ENCODE measurements at places on chromosomes 5 and 9.

DNA sequence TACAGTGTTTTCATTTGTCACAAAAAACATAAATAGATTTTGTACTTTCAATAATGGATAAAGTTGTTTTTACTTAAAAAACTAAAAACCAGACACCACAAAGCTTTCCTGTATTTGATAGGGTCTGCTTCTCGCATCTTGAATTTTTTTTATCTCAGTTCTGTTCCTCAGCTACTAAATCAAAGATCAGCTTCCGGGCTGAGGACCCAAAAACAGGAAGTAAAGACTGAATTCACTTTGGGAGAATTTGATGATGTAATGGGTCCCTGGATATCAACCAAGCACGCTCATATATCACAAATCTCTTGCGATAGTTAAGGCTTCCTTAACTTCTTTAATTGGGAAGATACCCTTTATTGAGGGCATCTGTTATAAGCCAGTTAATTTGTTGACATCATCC, 24.1 kb downstream of the ITK start:
- no peak for DNase-seq

GRCh38 chr5:8471581-8471980, 602.6 kb downstream of the MTRR start:
- no peak for DNase-seq

DNA sequence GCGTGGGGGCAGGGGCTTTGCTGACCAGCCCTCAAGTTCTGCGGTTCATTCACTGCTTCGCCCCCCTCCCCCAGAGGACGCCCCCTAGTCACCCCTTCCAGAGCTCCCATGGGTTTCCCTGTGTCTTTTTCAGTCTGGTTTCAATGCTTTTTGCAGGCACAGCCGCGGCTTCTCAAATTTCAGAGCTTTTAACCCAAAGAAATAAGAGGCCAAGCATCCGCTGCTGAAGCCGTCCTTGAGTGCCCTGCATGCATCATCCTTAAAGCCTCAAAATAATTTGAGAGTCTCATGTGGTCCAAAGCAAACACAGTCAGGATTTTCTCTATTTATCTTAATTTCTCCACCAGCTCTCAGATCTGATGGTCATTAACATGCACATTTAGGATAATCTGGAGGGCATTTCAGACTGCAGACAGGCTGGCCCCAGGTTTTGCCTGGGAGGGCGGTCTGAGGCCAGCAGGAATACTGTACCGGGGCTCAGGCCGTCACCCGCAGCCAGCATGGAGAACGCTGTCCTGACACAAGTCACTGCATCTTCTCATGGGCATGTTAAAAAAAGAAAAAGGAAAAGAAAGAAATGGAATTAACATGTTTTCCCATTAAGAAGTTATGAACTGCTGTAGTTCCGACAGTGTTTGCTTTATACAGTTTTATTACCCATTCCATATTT, 420.8 kb upstream of the IRX4 start:
- no peak for DNase-seq

DNA sequence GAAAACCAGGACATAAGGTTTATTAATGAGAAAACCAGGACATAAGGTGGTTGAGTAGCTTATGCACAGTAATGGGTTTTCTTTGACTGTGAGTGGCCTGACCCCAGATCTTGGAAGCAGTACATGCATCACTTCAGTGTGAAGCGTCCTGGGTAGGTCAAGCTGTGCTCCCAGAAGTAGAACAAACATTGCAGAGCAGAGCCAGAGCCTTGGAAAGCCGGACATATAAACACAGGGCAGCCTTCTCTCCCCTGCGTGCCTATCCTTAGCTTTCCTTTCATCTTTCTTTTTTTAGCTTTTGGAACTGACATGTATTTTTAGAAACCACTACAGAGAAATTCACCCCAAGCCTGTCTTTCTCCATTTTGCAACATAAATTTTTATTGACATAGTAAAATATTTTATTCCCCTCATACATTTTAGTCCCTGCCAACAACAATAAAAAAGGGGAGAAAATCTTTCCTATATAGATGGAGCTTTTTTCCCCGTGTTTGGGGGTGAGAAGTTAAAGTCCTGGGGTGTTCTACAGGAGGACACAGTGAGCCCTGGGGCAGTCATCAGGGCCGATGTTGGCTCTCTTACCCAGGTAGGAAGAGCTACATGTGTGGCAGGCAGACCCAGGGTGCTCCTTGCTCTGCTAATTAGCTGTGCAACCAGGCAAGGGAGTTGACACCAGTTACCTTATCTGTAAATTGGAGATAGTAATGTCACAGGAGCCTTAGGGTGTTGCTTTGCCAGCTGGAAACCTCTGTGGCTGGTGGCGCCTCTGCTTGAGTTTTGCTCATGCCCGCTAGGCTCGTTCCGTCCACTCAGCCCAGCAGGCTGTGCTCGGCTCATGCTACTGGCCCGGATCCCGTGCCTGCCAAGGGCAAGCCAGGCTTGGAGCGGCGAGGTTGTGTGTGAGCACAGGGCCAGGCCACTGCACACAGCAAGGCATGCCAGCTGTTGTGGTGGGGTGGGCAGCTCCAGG, 389.6 kb downstream of the KDM4C start:
- no peak for DNase-seq

GRCh38 chr9:92599938-92600461, 64.2 kb upstream of the ECM2 start:
- no peak for DNase-seq

- DNase-seq: no peak
Observed at GRCh38 chr9:130260816-130261765, 4.5 kb upstream of the HMCN2 start.

DNA sequence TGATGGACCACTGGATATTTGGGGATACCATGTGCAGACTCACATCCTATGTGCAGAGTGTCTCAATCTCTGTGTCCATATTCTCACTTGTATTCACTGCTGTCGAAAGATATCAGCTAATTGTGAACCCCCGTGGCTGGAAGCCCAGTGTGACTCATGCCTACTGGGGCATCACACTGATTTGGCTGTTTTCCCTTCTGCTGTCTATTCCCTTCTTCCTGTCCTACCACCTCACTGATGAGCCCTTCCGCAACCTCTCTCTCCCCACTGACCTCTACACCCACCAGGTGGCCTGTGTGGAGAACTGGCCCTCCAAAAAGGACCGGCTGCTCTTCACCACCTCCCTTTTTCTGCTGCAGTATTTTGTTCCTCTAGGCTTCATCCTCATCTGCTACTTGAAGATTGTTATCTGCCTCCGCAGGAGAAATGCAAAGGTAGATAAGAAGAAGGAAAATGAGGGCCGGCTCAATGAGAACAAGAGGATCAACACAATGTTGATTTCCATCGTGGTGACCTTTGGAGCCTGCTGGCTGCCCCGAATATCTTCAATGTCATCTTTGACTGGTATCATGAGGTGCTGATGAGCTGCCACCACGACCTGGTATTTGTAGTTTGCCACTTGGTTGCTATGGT, 54.5 kb upstream of the HNRNPA0 start:
- DNase-seq: no peak

- DNase-seq: no peak
Observed at GRCh38 chr9:98500337-98500919, 208.3 kb downstream of the GABBR2 start.

DNA sequence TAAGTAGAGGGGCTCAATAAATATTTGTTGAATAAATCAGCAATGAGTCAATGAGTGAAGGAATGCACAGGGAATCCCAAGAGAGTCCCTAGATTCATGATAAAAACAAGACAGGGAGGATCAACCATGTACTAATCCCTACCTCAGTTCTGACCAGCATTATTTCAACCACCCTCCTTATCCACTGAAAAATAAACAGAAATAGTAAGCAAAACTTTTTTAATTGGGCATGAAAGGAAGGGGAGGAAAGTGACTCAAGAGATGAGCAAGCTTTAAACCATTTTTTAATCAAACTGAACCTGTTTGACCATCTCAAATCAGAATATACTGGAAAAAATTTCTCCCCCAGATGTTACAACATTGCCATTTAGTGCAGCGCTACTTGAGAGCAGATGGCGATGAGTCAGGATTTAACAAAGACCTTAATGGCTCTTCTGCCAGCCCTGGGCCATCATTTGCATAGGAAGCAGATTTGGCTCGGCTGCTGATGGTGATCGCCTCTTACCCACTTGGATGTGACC, 194.8 kb upstream of the SLC30A5 start:
- DNase-seq: no peak

DNA sequence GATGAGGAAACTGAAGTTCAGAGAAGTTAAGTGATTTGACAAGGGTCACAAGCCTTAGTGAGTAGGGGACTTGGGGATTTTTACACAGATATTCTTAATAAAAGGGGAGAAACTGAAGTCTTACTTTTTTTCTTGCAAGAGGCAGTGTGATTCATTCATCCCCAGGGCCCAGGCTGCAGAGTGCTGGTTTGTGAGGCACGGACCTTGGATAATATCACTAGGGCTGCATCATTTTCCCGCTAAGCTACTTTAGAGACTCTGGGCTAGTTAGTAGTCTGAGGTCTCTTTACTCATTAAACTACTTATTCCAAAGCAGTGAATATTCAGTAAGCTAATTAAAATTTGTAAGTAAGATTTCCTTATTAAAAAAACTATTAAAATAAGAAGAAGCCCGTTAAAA, 195.0 kb downstream of the PBX3 start:
- DNase-seq: no peak

DNA sequence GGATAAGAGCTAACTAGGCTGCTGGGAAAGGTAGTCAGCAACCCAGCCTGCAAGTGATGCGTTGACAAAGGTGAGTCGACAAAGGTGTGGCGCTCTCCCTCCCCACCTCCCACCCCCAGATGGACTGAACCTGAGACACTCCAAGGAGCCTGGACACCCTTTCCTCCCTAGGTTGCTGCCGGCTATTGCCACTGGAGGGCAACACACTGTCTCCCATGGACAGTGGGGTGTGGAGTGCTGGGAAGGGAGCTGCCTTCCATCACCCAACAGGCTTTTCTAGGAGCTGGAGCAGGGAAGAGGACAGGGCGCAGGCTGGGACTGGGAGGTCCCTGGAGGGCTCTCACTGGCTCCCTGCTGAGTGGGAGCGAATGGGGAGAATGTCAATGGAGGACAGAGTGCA, 75.4 kb upstream of the ARAP3 start:
- DNase-seq: no peak

DNA sequence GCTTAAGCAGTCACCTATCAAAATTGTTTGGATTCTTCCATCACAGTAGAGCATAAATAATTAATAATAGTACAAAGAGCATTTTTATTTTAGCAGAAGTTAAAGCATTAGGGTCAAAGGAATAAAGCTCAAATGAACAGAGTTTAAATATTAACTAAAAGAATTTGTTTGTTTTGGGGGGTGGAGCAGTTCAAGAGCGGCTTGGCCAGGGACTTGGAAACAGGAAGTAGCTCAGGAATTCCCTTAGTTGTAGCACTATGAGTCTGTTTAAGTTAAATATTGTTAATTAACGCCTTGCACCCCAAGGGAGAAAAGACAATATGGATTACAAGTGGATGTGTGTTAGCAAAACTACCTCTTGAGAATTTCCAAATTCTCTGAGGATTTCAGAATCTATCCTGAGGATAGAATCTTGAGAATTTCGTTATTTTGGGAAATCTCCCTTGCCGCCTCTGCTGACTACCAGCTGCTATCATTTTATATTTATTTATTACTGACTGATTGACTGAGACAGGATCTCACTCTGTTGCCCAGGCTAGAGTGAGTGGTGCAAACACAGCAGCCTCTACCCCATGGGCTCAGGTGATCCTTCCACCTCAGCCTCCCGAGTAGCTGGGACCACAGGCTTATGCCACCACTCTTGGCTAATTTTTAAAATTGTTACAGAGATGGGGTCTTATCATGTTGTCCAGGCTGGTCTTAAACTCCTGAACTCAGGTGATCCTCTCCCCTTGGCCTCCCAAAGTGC, 96.7 kb upstream of the CHD1 start:
- no peak for DNase-seq

- DNase-seq: no peak
Observed at GRCh38 chr5:56558131-56558745, 257.1 kb upstream of the MAP3K1 start.

- no peak for DNase-seq
Observed at GRCh38 chr5:128876569-128877382, 88.5 kb upstream of the SLC27A6 start.

DNA sequence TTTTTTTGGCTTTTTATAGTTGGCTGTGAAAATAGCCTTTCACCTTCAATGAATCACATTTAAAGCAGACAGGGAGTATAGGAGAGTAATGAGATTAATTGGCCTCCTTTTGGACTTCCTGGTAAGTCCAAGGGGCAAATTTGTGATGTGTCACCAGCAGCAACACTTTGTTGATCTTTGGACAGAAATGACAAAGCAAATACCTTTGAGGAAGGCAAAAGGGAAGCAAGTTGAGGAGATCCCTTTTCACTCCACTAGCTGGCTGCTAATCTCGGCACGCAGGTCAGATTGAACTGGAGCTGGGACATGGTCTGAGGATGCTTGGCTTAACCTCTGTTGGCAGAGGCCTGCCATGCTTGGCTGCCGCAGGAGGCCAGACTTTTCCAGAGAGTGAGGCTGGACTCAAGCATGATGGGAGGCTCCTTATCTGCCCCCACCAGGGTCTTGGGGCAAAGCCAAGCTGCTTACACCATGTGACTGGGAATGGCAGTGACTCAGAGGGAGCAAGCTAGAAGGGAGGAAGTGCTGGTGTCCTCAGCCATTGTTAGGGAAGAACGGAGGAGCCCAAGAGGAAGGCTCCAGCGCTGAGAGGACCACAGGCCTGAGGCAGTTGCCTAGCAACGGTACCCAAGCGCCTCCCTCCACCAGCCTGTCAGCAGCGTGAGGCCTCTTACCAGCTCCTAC, 174.5 kb upstream of the MAP1B start:
- DNase-seq: no peak

DNA sequence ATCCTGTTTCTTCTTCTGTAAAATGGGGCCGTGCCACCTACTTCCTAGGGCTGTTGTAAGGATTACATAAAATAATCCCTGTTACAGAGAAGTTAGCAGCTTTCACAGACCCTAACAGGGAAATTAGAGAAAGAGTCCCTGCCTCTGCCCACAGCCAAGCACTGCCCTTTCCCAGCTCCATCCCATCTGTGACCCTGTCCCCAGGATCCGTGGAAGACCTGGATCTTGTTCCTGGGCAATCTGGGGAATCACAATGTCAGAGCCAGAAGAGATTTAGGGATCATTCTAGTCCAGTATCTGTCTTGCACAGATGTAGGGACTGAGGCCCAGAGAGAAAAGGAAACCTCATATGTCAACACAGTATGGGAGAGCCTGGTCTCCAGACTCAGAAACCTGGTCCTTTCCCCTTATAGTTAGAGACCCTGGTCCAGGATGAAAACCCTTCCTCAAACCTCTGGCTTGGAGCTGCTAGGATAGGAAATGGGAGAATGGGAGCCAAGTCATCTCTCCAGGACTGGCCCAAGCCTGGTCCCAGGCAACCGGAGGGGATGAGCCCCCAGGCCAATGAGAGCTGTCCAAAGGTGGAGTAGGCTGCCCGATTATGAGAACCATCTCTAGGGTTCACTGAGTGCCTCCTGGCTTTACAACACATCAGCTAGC, 12.5 kb downstream of the LHX6 start:
- no peak for DNase-seq

DNA sequence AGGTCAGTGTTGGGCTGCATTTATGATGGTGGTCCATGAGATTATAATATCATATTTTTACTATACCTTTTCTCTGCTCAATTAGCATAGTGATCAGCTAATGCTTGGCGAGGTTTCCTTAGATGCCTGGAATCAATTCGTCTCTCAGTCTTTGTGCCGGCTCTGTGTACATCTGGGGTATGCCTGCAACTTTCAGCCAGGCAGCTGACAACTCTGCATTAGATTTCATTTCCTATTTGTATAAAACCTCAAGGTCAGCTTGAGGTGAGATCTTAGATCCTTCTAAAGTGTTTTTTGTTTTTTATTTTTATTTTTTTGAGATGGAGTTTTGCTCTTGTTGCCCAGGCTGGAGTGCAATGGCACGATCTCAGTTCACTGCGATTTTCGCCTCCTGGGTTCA, 86.8 kb downstream of the MELK start:
- no peak for DNase-seq

GRCh38 chr9:106310782-106311181, 552.2 kb upstream of the ZNF462 start:
- no peak for DNase-seq
